ENCODE measurements at places on chromosomes 11 and 22.

DNA sequence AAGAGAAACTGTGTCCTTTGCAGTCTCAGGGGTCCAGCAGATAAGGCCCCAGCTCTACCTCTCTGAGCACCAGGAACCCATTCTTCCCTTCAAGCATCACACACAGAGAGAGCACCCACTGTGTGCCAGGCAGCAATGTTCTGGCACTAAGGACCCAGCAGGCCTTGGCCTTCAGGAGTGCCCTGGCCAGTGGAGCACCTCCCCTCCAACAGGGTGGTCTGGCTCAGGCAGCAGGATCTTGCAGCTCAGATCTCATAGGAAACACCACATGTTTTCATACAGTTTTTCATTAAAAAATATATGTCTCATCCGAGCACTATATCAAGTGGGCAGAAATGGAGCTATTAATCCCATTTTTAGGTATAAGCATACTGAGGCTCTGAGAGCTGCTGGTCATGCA, 410.6 kb downstream of the SOX6 start:
- DNase-seq = no peak

DNA sequence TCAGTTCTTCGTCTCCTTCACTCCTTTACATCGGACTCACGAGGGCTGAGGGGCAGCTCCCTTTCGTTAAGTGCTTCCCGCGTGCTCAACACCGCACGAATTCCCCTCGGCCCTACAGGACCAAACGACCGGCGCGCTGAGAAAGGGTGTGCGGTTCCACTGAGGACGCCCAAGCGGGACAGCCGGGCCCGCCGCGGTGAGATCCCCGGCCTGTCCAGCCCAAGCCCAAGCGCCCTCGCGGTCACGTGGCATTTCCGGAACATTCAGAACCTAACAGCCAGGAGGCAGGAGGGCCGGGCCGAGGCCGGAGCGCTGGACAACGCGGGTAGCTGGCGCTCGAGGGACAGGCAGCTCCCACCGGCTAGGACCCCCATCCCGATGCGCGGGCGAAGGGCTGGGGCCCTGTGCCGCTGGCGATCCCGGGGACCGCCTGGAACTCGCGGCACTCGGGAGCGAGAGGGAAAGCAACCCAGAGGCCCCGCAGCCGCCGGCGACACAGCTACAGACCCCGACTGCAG, 737 bp upstream of the STIP1 start:
- no peak for DNase-seq

DNA sequence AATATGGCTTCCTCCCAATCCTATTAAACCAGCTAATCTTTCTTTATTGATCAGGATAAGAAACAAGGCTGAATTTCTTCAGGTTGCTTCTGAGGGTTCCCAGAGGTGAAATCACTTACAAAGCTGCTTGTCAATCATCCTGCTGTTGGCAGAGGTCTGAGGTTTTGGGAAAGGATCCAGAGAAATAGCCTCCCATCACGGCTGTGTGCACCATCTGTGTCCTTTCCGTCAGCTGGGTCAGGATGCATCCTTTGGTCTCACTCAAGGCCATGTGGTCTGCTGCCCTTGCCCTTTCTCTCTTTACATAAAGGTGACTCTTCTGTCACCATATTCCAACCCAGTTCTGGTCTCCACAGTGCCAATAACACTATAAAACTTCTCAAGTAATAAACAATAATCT, 113.4 kb upstream of the TEAD1 start:
- no peak for DNase-seq

- no peak for DNase-seq
These were observed 7.9 kb upstream of the RGL4 start for GRCh38 chr22:23682827-23683355.

DNA sequence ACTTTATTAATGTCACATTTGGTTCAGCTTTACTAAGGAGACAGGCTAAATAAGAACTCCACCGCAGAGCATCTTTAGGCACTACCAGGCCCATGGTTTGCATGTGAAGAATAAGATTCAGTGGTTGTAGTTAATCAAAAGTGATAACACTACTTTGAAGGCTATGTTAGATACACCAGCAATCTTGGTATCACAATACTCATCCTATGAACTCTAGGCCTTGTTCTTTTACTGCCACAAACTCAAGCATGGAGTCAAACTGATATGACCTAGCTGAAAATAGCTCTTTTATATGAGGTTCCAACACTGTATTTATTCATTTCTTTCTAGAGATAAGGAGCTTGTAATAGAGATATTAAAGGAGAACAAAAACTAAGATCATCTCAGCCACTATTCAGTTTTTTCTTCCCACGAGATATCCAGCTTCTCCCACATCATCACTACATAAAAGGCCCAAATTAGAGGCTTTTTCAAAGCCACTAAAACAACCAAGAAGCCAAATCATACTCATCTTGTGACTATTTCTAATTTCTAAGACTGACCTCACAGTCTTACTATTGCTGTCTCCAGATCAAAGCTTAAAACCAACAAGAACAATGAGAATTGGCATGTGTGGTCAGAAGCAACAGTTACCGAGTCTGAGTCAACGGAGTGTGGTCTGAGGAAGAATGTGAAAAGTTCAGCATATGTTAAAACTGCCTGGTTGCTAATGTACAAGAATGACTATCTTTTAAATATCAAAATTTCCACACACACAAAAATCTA, 25.1 kb upstream of the GUCY1A2 start:
- DNase-seq = no peak

DNA sequence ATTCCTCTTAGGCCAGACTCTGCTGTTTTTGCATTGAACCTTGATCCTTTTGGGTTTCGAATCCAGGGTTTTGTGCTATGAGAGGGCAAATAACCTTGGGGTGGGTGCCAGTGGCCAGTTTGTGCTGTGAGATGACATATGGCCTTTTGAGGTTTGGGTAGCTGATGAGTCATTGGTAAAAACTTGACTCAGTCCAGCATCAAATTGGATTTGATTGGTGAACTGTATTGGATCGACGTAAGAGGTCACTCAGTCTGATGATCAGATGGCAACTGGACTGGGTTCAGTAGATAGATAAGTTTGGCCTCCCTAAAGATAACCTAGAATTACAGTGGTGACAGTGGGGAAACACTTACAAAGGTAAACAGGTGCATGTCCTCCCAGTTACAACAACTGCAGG, 41.0 kb upstream of the XKR3 start:
- no peak for DNase-seq

DNA sequence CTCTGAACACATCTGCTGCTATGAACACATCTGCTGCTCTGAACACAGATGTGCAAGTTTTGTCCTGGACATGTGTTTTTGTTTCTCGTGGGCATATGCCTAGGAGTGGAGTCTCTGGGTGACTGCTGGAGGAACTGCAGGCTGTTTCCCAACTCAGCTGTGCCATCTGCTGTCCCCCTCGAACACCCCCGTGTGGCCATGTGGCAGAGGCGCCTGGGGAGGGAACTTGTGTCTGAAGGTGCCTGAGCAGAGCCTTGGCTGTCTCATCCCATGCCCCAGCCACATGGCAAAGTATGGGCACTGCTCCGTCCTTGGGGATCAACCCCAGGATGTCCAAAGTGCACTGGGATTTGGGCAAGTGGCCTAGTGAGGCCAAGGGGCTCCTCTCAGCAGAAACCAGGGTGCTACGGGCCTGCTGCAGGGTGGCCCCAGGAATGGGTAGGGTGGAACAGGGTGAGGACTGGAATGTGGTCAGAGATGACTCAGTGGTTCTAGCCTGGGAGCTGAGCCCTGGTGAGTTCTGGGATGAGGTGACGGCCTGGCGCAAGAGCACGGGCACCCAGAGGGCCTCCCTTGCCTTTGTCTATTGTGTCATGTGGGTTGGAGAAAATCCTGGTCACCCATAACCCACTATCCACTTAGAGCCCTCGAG, 14.7 kb downstream of the GATD1 start:
- DNase-seq = no peak

Measured in activated gamma-delta T cell treated with anti-CD3 and anti-CD28 coated beads, Interleukin-2, amount 50 U/mL, for 16 hours (primary cell).